ENCODE measurements at places on chromosomes 16 and 17. TPM values are rescaled to one million over a fixed set of nuclear protein-coding genes. Genes with fewer than 3 reads are reported as not detected.
A peak's percentile ranks its signal among the peaks of the same experiment; 100 is the strongest.

GRCh38 chr16:54409982-54410381 lies 123.4 kb upstream of the IRX3 start:
- no peak for DNase-seq

DNA sequence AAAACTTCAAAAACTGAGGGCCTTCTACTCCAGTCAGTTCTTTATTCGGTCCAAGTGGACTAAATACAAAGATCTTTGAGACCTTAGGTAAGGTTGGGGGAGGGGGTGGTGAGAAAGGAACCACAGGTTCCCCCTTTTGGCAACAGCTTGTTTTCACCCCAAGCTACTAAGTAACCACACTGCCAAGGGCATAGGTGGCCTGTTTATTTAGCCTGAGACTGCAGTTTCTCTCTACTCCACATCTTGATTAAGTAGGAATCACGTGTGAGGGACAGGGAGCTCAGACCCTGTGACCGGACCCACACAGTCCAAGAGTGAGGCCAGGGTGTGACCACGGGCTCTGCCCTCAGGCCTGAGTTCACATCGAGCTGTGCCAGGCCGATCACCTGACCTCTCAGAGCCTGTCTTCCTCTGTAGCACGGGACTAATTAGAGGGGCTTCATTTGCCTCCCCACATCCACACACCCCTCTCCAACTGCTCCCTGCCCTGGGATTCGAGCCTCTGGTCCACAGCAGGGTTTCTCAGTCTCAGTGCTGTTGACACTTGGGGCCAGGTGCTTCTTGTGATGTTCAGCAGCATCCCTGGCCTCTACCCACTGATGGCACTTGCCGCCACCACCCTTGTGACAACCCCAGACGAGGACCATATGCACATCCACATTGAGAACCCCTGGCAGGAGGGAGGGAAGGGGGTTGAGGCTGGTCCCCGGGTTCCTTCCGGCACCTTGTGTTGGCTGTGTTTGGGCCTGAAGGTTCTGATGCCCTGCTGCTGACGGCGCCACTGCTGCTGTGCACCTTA lies 17.8 kb downstream of the ST6GALNAC2 start:
- no peak for DNase-seq

The DLX4 gene
- total RNA-seq: not detected

DNA sequence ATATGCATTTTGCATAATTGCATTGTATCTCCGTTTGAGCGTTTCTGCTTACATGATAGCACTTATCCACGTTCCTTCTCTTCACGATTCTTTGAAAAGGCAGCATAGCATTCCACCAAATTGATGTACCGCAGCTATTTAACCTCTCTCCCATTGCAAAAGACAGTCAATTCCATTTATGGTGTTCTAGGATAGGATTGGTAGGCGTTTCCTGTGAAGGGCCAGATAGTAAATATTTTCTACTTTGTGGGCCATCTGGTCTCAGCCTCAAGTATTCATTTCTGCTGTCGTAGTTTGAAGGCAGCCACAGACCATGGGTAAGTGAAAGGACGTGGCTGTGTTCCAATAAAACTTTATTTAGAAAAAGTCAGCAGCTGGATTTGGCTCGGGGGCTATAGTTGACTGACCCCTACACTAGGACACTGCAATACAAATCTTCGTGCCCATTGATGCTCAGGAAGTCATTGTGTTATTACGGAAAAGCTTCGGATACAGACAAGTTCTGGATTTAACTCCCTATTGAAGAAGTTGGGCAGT lies 10.1 kb downstream of the SNX29 start:
- DNase-seq: no peak

GRCh38 chr17:44147812-44148211 lies 6.1 kb downstream of the HROB start:
- no peak for DNase-seq

The ANKFN1 gene
- total RNA-seq: 1.3 TPM

DNA sequence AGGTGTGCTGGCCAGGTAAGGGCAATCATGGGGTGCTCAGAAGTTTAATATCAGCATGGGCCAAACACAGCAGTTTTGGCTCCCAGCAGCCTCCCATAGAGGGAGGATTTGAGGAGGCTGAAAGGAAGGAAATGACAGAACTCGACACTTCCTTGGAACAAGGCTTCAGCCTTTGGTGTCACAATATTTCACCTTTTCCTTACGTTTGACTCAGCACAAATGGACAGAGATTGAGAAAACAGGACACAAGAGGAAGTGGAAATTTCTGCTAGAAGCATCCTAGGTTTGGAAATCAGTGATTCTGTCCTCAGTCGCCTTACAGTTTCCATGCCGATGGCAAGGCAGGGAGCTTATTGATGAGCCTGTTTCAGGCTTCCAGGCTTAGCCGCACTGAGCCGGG lies 181.4 kb downstream of the MAF start:
- no peak for DNase-seq

The HBM gene
- total RNA-seq: not detected

GRCh38 chr17:7705269-7706255 lies 560 bp downstream of the EFNB3 start:
- no peak for DNase-seq

DNA sequence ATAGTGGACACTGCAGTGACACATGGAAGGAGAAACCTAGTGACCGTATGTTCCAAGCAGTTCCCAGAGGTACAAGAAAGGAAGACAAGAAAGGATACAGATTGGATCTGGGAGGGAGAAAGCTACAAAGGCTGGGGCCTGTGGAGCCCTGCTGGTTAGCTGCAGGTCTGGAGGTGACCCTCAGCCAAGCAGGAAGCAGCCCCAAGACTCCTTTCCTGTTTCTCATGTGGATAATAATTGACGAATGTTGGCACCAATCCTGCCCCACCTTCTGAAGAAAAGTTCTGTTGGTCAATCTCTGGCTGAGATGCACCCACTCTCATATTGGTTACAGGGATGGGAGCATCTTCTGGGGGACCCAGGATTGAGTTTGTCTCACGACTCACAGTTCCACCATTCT lies 99.8 kb downstream of the SHISA6 start:
- peak; percentile 50 for DNase-seq

The FA2H gene
- 82.2 TPM for total RNA-seq

The HOXB1 gene
- total RNA-seq: not detected

GRCh38 chr17:78746263-78746948 lies 35.7 kb downstream of the CYTH1 start:
- no peak for DNase-seq

GRCh38 chr17:74827800-74828199 lies 31.9 kb downstream of the GRIN2C start:
- no peak for DNase-seq

GRCh38 chr17:62321451-62321850 lies 58.9 kb upstream of the EFCAB3 start:
- no peak for DNase-seq

GRCh38 chr17:64377769-64378282 lies 12.8 kb downstream of the PECAM1 start:
- no peak for DNase-seq

The ABCA10 gene
- total RNA-seq: 8.7 TPM

GRCh38 chr16:69171325-69172084 lies 15.5 kb upstream of the SNTB2 start:
- DNase-seq: no peak

DNA sequence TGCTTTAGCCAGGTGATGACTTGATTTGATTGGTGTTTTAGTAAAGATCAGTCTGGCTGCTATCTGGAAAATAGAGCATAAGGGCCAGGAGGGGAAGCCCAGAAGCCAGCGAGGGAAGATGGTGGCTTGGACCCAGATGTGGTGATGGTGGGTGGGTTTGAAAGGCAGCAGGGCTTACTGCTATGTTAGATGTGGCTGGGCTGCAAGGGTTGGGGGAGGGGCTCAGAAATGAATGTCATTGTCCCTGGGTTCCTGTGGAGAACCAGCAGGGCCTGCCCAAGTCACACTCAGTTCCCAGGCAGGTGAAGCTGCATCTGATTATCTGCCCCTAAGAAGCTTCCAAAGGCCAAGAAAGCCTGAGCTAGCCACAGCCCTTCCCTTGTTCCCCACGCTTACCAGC lies 71.7 kb upstream of the BRD7 start:
- no peak for DNase-seq

DNA sequence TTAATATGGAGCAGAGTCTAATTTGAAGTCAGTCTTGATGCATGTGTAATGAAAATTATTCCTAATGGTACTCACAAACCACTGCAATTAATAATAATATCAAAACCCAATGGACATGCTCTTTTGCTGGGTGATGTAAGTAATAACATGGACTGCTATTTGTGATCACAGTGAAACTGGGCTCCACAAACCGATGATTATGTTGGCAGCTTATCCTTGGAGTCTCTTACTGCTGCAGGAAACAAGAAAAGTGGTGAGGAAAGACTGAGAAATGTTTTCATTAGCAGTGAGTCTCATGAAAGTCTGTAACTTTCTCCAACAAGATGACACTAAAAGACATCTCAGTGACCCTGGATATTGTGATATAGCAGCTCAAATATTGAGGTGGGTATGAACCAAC lies 45.2 kb downstream of the TMEM100 start:
- DNase-seq: no peak

DNA sequence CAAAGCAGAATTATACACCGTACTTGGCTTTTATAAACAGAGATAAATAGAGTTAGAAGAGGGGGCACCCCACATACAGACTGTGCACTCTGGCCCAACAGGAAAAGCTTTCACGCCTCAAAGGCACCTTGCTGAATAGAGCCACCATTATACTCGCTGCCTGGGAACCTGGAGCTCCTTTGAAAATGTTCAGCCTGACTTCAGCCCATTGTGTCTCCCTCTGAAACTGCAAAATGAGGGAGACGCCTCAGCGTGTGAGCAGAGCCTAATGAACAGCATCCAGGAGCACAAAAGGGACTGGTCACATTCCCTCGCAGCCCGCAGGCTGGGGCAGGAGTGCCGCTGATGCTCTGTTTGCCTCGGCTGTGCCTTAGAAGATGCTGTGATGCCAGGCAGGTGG lies 46.3 kb downstream of the ABCC12 start:
- DNase-seq: no peak

The TMEM106A gene
- 10.8 TPM for total RNA-seq

GRCh38 chr17:79923974-79924638 lies 84.9 kb upstream of the CBX4 start:
- peak; percentile 65 for DNase-seq

The LRRC46 gene
- 1.1 TPM for total RNA-seq

- DNase-seq: no peak
Measured at GRCh38 chr16:88527937-88528743, 42.1 kb upstream of the ZC3H18 start.

- DNase-seq: no peak
Measured at GRCh38 chr17:13933441-13934276, 135.6 kb upstream of the COX10 start.

DNA sequence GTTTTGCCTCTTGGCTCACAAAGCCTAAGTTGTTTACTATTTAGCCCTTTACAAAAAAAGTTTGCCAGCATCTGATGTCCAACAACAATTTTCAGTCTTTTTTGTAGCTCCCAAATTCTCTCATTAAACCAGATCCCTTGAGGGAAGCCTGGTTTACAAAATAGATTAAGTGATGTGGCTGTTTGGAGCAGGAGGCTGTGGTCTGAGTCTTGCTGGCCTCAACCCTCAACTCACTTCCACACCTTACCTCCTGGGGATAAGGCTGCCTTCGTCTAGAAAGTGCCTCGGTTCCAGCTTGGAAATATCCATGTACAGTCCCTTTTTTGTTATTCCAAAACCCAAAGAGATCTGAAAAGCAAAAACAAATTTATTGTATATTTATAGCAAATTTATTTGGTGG lies 138.4 kb downstream of the WWOX start:
- DNase-seq: no peak

- DNase-seq: no peak
Measured at GRCh38 chr17:49511810-49512209, 16.7 kb downstream of the NGFR start.

DNA sequence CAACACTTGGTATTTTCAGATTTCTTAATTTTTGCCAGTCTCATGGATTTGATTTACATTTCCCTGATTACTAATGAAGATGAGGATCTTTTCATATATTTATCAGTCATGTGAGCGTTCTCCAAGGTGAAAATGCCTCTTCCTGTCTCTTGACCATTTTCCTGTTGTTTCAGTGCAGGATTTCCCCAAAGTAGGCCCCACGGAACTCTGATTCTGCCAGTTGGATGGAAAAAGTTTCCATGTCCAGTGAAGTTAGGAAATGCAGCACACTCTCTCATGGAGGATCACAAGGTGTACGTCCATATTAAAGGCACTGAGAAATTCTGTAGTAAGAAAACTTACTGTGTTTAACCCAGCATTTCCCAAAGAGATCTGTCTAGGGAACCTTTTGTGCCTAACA lies 16.5 kb upstream of the LIMD2 start:
- DNase-seq: no peak

The KIF2B gene
- not detected for total RNA-seq

The PLEKHH3 gene
- total RNA-seq: 36.1 TPM
